Transverse colon (tissue), 4 donors: ENCODE measurements at places on chromosomes 12 and 14. TPM values are rescaled to one million over a fixed set of nuclear protein-coding genes. Genes with fewer than 3 reads are reported as not detected.

The SELPLG gene
- total RNA-seq: 1.6 TPM

The TOMM20L gene
- not detected for total RNA-seq

The TM9SF1 gene
- total RNA-seq: 32.9 TPM

The DEPDC4 gene
- total RNA-seq: not detected

The TSPAN19 gene
- total RNA-seq: not detected

The RASSF3 gene
- total RNA-seq: 67.3 TPM

The MSRB3 gene
- total RNA-seq: 56.9 TPM

The CELA1 gene
- not detected for total RNA-seq

GRCh38 chr14:33617154-33617553 is 333.7 kb downstream of the EGLN3 start:
- H3K27me3 ChIP-seq: no peaks in the 10 kb centered on the region
- no peaks in the 10 kb centered on the region for H3K4me1 ChIP-seq
- no peak for DNase-seq
- H3K4me3 ChIP-seq: no peak overlapping the region
- H3K27ac ChIP-seq: no peak overlapping the region
- no peaks in the 10 kb centered on the region for H3K36me3 ChIP-seq

GRCh38 chr14:103385929-103386712 is 906 bp downstream of the MARK3 start:
- peak; percentile 50 for DNase-seq
- H3K36me3 ChIP-seq: no peaks in the 10 kb centered on the region
- peak overlapping the region; percentile 100 for H3K27ac ChIP-seq
- H3K4me1 ChIP-seq: peaks cover 27% of the 10 kb centered on the region
- no peaks in the 10 kb centered on the region for H3K27me3 ChIP-seq

GRCh38 chr12:62758216-62758615 is 176.7 kb downstream of the PPM1H start:
- H3K27ac ChIP-seq: no peak overlapping the region
- no peak for DNase-seq
- H3K36me3 ChIP-seq: no peaks in the 10 kb centered on the region
- H3K4me3 ChIP-seq: no peak overlapping the region

DNA sequence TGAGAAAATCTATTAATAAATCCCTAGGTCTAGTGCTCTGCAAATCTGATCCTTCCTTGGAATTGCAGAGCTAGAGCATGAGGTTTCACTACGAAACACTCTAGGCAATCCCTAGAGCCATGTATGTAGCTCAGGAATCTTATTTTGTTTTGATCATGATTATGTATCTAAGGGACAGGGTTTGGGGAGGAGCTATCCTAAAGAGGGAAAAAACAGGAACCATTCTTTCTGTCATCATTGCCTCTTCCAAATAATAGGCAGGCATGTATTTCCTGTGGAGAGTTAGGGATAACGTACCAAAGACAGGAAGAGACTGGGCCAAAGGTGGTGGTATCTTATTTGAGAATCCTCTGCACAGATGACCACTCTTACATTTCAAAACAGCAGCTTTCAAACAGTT is 88.8 kb upstream of the GTF2A1 start:
- H3K36me3 ChIP-seq: no peaks in the 10 kb centered on the region
- no peaks in the 10 kb centered on the region for H3K27me3 ChIP-seq
- H3K4me3 ChIP-seq: no peak overlapping the region
- H3K4me1 ChIP-seq: no peaks in the 10 kb centered on the region

- peaks cover 34% of the 10 kb centered on the region for H3K4me1 ChIP-seq
- peak overlapping the region; percentile 87 for H3K4me3 ChIP-seq
- H3K27me3 ChIP-seq: no peaks in the 10 kb centered on the region
- no peaks in the 10 kb centered on the region for H3K36me3 ChIP-seq
- H3K27ac ChIP-seq: peak overlapping the region; percentile 97
Observed at GRCh38 chr12:6384499-6385436, 806 bp downstream of the LTBR start.

- no peaks in the 10 kb centered on the region for H3K36me3 ChIP-seq
- no peaks in the 10 kb centered on the region for H3K4me1 ChIP-seq
- no peak overlapping the region for H3K4me3 ChIP-seq
- H3K27ac ChIP-seq: no peak overlapping the region
- no peak for DNase-seq
Observed at GRCh38 chr12:62429457-62429856, 37.2 kb upstream of the MON2 start.

- peaks cover 18% of the 10 kb centered on the region for H3K36me3 ChIP-seq
- no peak overlapping the region for H3K27ac ChIP-seq
- H3K27me3 ChIP-seq: no peaks in the 10 kb centered on the region
- DNase-seq: no peak
Observed at GRCh38 chr12:11895421-11896078, 175.2 kb upstream of the BCL2L14 start.

GRCh38 chr14:61561104-61561503 is 134.2 kb upstream of the HIF1A start:
- no peak overlapping the region for H3K4me3 ChIP-seq
- peak overlapping the region; percentile 84 for H3K27ac ChIP-seq
- H3K36me3 ChIP-seq: no peaks in the 10 kb centered on the region
- no peak for DNase-seq

DNA sequence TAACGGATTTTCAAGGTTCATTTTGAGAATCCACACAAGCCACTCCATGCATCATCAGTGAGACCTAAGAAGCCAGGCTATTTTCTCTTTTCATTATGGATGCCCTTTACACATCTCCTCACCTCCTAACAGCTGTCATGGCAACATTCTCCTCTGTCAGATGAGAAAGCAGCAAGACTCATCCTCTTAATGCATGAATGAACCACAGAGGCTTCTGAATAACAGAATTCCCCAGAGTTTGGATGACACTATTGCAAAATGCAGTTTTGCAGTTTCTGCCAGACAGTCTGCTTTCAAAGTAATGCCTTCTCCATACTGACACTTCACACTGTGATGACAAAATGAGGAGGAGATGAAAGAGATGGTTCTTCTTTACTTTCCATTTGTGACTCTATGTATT is 286.7 kb upstream of the GRIP1 start:
- no peak overlapping the region for H3K27ac ChIP-seq
- H3K27me3 ChIP-seq: no peaks in the 10 kb centered on the region
- H3K4me3 ChIP-seq: no peak overlapping the region
- DNase-seq: no peak

- no peak overlapping the region for H3K27ac ChIP-seq
- peaks cover 5% of the 10 kb centered on the region for H3K4me1 ChIP-seq
- H3K4me3 ChIP-seq: no peak overlapping the region
- no peaks in the 10 kb centered on the region for H3K27me3 ChIP-seq
Observed at GRCh38 chr12:131131077-131131807, 177.5 kb downstream of the ADGRD1 start.

- H3K4me1 ChIP-seq: peaks cover 51% of the 10 kb centered on the region
- peak overlapping the region; percentile 62 for H3K27ac ChIP-seq
Observed at GRCh38 chr14:95483309-95484165, 32.9 kb downstream of the SYNE3 start.

GRCh38 chr14:105368032-105368417 is 30.3 kb upstream of the TEX22 start:
- no peak for DNase-seq
- H3K27ac ChIP-seq: no peak overlapping the region
- H3K36me3 ChIP-seq: no peaks in the 10 kb centered on the region
- no peaks in the 10 kb centered on the region for H3K4me1 ChIP-seq
- H3K4me3 ChIP-seq: no peak overlapping the region
